Hematopoietic multipotent progenitor cell treated with erythropoietin and hydrocortisone succinate and interleukin-3 and kit ligand, for 8 days (in vitro differentiated cells): ENCODE measurements at places on chromosomes 3 and 15.

GRCh38 chr3:128369881-128370642, 96.6 kb downstream of the DNAJB8 start:
- DNase-seq, result no peak

DNA sequence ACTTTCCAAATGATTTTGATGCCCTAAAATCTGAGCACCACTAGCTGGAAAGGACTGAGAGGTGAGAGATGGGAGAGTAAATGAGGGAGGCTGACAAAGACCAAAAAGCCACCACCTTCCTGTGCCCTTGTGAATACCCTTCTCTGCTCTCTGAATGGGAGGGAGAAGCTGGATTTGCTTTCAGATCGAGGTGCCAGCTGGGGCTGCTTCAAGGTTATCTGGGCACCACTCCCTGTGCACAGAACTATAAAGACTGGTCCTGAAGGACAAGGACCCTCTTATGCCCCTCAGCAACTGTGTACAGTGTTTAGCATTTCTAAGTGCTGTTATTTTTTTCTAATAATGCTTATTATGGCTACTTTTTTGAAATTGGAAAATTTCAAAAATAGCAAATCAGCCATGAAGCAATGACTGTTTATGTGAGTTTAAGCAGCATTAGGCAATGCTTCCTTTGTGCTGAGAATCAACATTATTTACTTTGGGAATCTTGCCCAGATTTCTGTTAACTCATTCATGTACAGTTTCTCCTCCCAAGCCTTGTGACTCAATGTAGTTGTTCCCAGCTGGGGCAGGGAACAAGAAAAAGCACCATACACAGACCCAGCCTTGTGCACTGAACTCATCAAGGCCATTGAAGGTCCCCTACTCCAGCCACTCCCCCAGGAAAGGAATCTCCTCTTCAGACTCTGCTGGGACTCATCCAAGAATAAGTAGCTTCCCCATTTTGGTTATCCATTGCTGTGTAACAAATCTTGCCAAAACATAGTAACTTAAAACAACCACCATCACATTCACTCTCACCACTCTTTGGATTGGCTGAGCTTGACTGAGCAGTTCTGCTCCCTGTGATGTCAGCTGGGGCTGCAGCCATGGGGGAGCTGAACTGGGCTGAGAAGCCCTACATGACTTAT, 37.3 kb upstream of the CDV3 start:
- DNase-seq, result no peak

DNA sequence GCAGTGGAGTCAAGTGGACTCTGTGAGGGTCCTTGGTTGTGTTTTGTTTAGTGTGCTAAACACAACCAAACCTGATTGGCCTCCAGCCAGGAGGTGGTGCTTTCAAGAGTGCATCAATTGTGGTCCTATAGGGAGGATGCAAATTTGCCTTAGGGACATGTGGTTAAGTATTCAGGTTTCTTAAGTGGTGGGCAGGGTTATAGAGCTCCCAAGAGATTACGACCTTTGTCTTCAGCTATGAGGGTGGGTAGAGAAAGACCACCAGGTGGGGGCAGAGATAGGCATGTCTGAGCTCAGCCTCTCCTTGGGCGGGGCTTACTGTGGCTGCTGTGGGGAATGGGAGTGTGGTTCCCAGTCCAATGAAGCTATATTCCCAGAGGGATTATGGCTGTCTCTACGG, 186.6 kb downstream of the SQOR start:
- DNase-seq, result no peak

GRCh38 chr3:144127700-144128099, 156.1 kb downstream of the DIPK2A start:
- no peak for DNase-seq
